ENCODE measurements at places on chromosomes 4 and X. TPM values are rescaled to one million over a fixed set of nuclear protein-coding genes. Genes with fewer than 3 reads are reported as not detected.

Gene CSAG1
- not detected for total RNA-seq

Gene FAM199X
- 22.8 TPM for total RNA-seq

Gene MAGEA12
- not detected for total RNA-seq

Gene CT55
- not detected for total RNA-seq

Gene CCDC158
- total RNA-seq, result 0.34 TPM

Gene DDX53
- total RNA-seq, result not detected

Gene TMEM144
- 12.2 TPM for total RNA-seq

Gene MAGEA10
- not detected for total RNA-seq

Gene ARAP2
- total RNA-seq, result 8.3 TPM

Gene CENPVL2
- total RNA-seq, result 0.96 TPM

Gene RBMXL3
- total RNA-seq, result not detected

Gene TMEM271
- total RNA-seq, result not detected

Gene ABCG2
- 0.21 TPM for total RNA-seq

Gene C4orf50
- not detected for total RNA-seq

Gene MID1
- total RNA-seq, result 13.5 TPM

Gene SYNPO2
- 0.42 TPM for total RNA-seq

Gene AMOT
- total RNA-seq, result 36.5 TPM
